ENCODE measurements at places on chromosomes 5 and 9.

DNA sequence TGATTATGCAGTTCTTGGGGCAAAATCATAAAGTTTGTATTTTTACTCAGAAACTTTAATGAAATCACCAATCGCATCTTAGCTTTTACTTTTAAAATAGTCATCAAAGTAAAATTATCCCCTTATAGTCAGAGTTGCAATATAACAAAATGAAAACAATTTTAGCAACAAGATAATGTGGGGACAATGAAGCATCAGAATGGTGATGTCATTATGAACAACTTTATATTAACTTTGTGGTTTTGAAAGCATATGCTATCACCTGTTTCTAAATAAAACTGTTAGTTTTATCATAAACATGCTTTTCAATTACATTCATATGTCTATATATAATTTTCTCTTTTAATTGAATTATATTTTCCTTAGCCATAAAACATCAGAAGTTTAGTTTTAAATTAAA is 856.8 kb downstream of the CDH9 start:
- DNase-seq: no peak

DNA sequence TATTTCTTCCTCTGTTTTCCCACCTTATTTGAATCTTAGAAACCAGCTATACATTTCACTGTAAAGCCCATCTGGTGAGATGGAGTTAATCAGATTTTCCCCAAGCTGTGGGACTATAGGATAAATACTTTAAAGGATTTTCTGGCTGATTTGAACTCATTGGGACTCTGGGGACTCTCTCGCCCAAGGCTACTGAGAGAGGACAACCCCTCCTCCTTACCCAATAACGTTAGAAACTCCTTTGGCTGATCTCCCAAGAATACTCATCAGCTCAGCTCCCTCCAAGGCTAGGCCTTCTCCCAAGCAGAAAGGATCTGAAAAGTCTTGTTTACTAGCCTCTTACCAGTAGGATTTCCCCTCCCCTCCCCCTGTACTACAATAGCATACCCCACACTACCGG is 1.5 kb upstream of the GLRA1 start:
- no peak for DNase-seq

- DNase-seq: no peak
These were observed 123.3 kb downstream of the SUSD1 start for GRCh38 chr9:112051812-112052211.

DNA sequence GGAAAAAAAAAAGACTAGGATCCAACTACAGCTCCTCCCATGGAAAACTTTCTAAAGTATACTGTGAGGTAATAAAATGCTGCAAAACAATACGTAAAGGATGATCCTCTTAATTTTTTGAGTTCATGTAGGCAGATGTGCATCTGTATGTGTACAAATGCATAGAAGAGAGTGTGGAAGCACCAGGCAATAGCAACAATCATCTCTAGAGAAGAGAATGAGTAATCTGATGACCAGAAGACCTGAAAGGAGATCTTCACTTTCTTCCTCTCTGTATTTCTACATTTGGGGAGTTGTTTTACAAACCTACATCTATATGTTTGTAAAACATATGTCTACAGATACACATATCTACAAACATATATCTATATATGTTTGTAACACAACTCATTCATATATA is 29.3 kb upstream of the SPDL1 start:
- no peak for DNase-seq

- DNase-seq: no peak
These were observed 1229.5 kb upstream of the CDH6 start for GRCh38 chr5:29963956-29964355.

DNA sequence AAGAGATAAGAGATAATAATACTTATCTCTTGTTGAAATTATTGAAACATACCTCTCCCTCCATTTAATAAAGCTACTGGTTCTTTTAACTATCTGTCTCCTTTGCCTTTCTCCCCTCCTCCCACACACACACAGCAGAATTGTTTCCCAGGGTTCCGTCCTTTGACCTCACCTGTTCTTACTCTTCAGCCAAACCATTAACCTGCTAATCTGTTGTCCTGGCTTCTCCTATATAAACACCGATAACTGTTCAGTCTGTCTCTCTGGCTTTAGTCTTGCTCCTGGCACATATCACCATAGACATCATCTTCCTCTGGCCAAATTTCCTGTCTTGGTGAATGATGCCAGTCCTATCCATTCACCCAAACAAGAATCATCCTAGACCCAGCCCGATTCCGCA is 7.7 kb downstream of the RHOBTB3 start:
- no peak for DNase-seq

- no peak for DNase-seq
These were observed 70.3 kb upstream of the SAP30L start for GRCh38 chr5:154375329-154376008.

DNA sequence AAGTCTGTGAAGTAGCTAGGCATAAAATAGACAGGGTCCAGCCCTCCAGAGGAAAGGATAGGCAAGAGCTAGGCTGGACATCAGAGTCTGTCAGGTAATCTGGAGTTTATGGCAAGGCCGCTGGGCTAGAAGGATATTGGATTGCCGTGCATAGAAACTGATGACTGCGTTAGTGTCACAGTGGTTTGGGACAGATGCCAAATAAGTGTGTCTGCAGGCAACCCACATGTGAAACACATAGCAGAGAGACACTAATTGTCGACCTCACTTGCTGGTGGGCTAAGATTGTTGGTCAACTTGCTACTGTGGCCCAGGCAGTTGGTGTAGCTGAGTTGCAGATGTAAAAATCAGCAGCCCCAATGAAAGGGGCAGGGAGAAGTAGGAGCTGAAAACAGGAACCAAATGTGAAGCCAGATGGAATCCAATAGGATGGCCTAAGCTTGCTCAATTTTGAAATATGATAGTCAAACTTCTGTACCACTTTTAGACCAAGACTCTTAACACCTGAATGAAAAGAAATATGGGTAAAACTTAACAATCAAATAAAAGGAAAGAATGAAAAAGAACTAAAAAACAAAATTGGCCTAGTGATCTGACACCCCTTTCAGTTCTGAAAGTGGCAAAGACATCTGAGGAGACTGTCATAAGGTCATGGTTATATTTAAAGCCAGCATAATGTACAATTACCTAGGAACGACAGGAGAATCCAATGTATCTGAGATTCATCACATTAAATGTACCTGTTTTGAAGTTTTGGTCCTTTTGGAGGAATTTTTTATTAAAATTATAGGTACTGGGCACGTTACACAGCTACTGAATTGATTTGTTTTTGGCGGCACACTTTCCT is 243.3 kb upstream of the ACTBL2 start:
- DNase-seq: no peak

DNA sequence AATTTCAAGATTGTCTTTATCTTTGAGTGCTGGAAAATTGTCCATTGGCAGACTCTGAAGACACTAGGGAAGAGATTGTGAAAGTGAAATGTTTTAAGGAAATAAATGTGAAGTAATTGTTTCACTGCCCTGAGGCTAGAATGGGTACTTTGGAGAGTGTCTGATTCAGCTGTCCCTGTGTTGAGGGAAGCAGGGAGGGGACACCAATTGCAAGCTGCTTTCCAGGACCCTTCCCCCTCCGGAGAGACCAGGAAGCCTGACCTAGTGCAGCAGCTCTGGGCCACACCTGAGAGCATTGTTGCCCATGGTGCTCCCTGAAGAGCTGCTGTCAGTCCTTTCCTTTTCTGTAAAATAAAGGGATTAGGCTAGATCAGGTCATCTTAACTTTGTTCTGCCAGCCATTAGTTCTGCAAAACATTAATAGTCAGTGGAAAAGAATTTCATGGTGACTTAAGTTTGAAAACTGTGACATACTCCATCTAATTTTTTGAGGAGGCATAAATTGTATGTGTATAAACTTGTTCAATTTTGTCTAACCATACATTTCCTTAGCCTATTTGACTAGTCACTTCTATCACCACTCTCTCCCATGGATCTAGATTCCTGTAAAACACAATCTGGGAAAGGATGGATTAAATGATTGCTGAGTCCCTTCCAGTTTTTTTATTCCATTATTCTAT is 18.8 kb downstream of the MAP1B start:
- no peak for DNase-seq

GRCh38 chr5:60576425-60576824 is 123.5 kb downstream of the DEPDC1B start:
- no peak for DNase-seq

- DNase-seq: no peak
These were observed 145.3 kb downstream of the PLK2 start for GRCh38 chr5:58314356-58315210.

DNA sequence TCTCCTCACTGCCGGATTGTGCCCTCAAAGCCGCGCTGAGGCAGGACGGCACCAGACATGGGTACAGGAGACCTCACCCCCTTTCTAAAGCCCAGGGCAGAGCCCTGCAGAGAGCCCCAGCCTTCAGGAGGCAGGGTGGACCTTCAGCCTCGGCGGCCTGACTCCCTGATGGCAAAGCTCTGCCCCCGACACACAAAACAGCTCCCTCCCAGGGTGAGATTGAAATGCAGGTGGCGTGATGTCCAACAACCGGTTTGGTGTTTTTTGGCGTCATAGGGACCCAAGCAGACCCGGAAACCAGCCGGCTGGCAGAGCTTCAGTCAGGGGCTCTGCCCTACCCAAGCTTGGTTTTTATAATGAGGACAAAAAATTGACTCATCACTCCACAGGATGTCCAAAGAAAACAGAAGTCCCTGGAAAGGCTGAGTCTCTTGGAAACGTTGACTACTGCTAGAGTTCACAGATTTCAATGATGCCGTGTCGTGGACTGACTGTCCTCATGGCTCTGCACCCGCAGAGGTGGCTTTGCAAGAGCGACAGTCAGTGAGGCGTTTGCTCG is 275.2 kb upstream of the IRX1 start:
- DNase-seq: no peak

GRCh38 chr5:164354139-164354751 is 848.8 kb downstream of the MAT2B start:
- no peak for DNase-seq

DNA sequence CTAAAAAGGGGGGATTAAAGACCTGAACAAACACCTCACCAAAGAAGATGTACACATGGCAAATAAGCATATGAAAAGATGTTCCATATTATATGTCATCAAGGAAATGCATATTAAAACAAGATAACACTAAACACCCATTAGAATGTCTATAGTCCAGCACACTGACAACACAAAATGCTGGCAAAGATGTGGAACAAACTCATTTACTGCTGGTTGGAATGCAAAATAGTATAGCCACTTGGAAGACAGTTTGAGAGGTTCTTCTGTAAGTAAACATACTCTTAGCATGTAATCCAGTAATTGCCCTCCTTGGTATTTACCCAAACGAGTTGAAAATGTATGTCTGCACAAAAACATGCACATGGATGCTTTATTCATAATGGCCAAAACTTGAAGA is 73.6 kb downstream of the RGMB start:
- no peak for DNase-seq

DNA sequence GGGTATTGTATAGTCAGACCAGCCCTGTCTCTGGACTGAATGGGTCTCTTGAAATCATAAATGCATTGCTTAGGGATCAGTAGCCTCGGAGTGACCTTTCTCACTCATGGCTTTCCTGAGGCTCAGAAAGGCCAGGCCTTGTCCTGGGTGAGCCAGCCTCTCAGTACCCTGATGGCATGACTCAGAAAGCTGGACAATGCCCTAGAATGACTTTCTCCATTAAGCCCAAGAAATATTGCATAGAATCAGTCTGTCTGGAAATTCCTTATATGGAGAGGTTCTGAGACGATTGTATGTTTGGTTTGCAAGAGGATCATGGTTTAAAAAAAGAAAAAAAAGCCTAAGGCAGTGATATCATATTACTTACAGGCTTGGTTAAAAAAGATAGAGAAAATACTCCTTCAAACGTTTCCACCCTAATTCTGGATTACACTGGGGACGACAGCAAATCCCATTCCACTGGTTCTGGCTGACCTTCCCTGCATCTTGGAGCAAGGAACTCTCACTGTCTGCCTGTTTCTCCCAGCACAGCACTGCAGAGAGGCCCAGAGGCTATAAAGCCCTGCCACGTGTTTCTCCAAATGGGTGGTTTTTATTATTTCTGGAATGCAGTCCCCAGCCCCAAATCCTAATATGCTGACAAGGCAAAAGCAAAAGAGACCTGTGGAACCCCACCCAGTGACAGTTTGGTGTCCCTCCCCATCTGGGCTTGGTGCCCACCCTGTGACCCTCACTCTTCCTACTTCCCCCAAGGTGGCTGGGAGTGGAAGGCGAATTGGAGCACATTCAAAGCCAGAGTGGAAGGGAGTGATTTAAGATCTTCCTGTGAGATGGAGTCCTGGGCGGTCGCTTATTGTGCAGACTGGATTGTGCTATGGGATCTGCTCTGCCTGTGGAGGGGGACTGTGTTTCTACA is 34.4 kb downstream of the MAP1B start:
- no peak for DNase-seq

GRCh38 chr9:13919401-13919800 is 394.5 kb downstream of the NFIB start:
- DNase-seq: no peak

DNA sequence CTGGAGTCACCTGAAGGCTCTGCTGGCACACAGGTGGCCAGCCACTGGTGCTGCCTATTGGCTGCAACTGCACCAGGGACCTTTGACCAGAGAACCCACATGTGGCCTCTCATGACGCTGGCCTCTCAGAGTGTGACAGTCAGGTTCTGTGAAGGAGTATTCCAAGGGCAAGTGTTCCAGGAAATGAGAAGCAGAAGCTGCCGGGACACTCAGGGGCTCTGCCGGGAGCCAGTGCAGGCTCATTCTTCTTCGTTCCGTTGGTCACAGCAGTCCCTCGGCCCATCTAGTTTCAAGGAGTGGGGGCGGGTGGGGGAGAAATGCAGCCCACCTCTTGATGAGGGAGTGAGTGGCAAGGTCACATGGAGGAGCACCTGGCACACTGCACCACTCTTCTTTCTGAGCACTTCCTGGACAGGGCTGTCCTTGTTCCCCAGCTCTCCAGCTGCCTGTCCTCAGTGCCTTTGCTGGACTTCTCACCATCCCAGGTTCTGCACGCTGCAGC is 237.5 kb downstream of the GADD45G start:
- peak; percentile 50 for DNase-seq

DNA sequence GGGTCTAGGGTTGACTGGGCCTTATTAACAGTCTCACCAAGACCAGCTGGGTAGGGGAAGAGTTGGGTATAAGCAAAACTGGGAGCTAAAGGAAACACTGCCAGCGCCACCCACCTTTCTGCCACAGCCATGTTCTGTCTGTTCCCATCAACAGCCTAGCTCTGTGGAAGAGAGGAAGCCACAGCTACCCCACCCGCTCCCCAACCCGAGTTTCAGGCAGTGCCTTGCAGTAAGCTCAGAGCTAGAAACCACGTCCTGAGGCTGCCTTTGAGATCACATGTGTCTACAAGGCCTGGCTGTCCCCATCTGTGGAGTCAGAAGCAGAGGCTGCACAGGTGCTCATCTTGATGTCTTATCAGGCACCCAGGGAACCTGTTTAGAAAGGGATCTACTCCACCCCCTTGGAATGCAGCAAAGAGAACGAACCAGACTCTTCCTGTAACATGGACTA is 15.3 kb downstream of the HNRNPH1 start:
- no peak for DNase-seq

Measured in right atrium auricular region (tissue), 2 donors.